ENCODE measurements at places on chromosomes 6 and 20.

- DNase-seq, result no peak
These were observed 1.9 kb downstream of the OGFR start for GRCh38 chr20:62806383-62807050.

DNA sequence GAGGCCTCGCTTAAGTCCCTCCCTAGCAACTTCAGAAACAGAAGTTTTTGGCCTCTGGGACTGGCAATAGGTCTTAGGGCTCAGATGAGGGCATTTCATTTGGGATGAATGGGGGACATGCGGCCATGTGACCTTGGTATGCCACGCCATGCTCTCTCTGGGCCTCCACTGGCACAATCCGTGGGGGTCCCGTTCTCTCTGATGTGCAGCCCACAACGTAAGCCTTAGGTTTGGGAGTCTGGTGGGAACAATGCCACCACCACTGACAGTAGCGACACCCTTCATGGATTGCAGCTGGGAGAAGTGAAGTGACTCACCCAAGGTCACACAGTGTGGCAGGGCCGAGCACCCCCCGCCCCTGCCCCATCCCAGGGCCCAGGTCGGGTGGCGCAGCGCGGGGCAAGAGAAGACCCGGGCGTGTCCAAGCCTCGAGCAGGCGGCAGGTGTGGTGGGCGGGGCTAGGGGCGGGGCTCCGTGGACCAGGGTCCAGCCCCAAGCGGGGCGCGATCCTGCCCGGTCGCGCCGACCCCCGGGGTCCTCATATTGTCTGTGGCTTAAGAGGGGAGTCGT lies 864 bp upstream of the CEBPB start:
- peak; percentile 40 for DNase-seq

DNA sequence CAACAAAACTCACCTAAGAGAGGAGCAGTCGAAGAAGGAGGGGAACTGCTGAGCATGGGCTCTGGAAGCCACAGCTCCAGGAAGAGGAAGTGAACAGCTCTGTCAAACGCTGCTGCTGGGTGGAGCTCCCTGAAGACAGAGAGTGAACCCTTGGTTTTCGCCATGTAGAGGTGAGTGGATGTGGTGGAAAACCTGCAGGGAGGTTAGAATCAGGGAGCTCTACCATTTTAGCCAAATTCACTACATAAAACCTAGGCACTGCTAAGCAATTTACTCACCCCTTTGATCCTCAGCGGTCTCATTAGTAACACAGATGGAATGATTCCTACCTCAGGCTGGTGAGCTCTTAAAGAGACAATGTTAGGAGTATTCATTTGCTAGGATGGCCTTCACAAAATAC lies 19.4 kb upstream of the TFAP2A start:
- DNase-seq, result no peak

- DNase-seq, result peak; percentile 73
These were observed 4.2 kb upstream of the TBX18 start for GRCh38 chr6:84768442-84769174.

GRCh38 chr6:166904101-166904746 lies 52.1 kb downstream of the RNASET2 start:
- no peak for DNase-seq

- no peak for DNase-seq
These were observed 72.0 kb upstream of the F13A1 start for GRCh38 chr6:6392214-6393068.

GRCh38 chr6:129686941-129687627 lies 22.9 kb downstream of the ARHGAP18 start:
- DNase-seq, result peak; percentile 46

DNA sequence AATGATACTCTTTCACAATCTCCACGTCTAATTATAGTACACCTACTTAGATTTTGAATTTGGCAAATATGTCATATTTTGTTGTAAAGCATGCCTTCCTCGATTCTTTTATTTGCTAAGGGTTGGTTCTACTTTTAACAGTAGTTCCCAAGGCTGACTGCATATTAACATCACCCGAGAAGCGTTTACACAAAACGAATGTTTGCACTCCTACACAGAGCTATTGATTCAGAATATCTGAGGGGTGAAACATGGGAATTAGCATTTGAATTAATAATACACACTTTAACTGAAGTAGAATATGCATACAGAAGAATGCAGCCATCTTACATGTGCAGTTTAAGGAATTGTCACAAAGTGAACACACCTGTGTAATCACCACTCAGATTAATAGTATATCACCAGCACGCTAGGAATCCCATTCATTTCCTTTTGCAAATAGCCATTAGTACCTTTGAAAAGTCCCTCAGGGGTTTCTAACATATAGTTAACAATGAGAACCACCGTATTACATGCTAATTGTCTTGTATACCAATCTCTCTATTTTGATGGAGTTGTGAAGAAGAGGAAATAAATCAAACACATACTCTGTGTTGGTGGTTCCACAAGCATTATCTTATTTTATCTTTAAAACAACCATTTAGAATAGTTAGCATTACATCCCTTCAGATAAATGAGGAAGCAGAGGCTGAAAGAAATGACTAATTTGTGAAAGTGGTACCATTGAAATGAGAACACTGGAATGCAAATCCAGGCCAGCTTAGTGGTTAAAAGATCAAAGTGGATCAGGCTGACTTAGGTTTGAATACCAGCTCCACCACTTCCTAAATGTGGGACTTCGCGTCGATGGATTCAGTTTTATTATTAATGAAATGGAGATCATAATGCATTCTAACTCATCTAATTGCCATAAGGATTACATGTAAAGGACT lies 317.6 kb downstream of the HDGFL1 start:
- DNase-seq, result peak; percentile 48

DNA sequence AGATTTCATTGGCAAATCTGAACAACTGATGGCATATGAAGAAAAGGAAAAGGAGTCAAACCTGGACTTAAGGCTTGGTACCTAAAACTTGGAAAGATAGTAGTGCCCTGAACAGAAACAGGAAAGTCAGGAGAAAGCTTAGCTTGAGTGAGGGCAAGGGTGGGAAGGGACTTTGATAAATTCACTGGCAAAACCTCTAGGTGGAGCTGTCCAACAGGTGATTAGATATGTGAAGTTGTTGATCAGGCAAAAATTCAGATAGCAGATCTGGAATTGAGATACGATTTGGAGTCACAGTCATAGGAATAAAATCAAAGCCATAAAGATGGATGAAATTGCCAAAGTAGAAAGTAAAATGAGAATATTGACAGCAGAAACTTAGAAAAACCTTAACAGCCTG lies 16.1 kb upstream of the ZNF292 start:
- DNase-seq, result peak; percentile 68

DNA sequence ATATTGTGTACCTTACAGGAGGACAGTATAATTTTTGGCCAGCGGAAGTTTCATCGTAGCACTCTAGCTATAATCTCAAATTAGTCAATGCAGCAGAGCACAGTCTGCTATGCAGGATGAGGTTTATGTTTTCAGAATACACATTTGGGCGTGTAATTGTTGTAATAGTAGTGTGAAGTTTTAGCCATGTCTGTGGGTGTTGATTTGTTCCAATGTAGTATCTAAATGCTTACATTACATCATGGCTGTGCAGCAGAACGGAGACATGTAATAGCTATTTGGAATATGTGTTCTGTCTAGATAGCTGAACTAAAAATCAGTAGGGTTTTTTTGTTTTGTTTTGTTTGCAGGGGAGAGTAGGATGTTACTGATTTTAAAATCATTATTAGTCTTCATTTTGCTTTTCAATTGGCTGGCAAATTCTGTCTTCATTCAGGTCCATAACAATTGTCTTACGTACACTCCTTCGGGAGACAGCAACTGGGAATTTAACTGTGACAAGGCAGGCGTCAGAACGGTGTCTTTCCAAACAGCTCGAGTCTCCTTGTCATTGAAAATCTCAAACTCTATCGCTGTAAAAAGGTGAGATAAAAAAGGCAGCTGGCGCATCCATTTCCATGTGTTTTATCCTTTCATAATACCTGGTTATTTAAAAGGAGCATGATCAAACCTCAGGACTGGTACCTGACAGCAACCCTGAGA lies 65.1 kb upstream of the CDH4 start:
- peak; percentile 42 for DNase-seq

DNA sequence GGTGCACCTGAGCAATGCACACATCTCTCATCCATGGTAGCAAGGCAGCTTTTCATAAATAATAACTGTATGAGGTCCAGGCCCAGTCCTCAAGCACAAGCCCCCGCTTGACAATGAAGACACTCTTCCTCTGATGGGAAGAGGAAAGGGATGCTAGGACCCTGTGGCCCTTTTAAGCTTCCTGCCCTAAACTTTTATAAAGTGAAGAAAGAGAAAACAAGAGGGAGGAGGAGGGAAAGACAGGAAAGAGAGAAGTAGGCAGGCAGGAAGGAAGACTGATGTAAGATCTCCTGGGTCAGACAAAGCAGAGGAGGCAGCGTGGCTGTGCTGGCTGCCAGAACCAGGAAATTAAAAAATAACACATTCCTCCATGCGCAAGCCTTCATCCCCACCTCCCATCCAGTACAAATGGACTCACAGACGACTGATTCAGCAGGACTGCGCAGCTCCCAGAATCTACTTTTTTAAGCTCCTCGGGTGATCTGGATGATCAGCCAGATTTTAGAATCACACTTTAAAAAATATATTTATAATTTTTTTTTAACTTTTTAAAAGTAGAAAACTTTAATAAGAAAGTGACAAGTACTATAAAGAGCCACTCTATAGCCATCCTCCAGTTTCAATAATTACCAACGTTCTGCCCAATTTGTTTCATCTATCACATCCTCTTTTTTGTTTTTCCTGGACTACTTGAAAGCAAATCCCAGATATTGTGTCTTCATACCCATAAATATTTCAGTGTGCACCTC lies 16.5 kb downstream of the TNFAIP3 start:
- DNase-seq, result no peak

- DNase-seq, result no peak
These were observed 2.0 kb downstream of the SLC35D3 start for GRCh38 chr6:136923954-136924673.

DNA sequence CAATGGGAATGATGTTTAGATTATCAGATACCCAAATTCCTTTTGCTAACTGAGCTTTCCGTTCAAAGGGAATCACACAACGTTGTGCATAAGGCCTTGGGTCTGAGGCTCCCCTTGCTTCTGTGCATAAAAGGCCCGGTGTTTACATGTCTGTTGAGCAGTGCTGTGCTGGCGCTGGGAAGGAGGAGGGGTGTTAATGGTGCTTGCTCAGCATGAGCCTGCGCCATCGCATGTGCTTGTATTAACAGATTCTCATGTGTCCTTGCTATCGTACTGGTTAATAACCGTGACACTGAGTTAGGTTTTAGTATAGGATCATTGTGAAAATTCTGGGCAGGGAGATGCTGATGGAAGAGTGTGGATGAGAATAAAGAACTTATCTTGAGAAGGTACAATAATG lies 62.3 kb upstream of the TRAF3IP2 start:
- DNase-seq, result no peak

GRCh38 chr6:133369773-133370272 lies 128.7 kb downstream of the EYA4 start:
- DNase-seq, result no peak
